Activated CD8-positive, alpha-beta memory T cell treated with anti-CD3 and anti-CD28 coated beads for 1 hour (primary cell): ENCODE measurements at places on chromosomes 4 and X.

GRCh38 chr4:176451443-176451842 lies 131.7 kb downstream of the SPCS3 start:
- no peak for DNase-seq

GRCh38 chr4:53480909-53481308 lies 103.5 kb downstream of the FIP1L1 start:
- DNase-seq: no peak

GRCh38 chrX:134254511-134254910 lies 17.5 kb downstream of the CCDC160 start:
- DNase-seq: no peak

GRCh38 chr4:84966382-84967242 lies at the start of gene WDFY3:
TSS of gene WDFY3 (minus strand) at chr4:84966690. CDS start at chr4:84860591, 106,099 bp downstream.
- DNase-seq: no peak

GRCh38 chr4:125489952-125490690 lies 175.4 kb downstream of the FAT4 start:
- DNase-seq: no peak

- DNase-seq: no peak
These were observed 60.6 kb upstream of the GABRA2 start for GRCh38 chr4:46450556-46450955.
